Activated naive CD8-positive, alpha-beta T cell treated with anti-CD3 and anti-CD28 coated beads for 36 hours (primary cell): ENCODE measurements at places on chromosomes 3 and 15. TPM values are rescaled to one million over a fixed set of nuclear protein-coding genes. Genes with fewer than 3 reads are reported as not detected.
A peak's percentile ranks its signal among the peaks of the same experiment; 100 is the strongest.

Gene DNASE1L3
- not detected for total RNA-seq

Gene SYNPR
- not detected for total RNA-seq

- no peak for DNase-seq
Observed at GRCh38 chr3:153617463-153617862, 455.4 kb downstream of the RAP2B start.

DNA sequence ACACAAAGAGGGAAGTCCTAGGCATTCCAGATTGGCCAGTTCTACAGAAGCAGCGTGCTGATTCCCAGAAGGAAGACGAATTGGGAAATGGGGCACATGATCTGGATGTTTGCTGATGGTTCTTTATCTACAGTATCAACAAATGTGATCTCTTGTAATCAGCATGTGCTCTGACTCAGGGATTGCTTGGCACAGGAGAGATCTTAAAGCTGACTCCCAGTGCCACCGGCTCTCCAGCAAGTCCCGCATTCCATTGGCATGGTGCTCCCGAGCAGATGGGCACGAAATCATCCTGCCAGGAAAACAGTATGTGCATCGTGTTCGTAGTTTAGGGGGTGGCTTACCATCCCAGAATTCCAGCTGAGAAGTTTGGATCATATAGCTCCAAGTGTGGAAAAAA lies 259.9 kb upstream of the NR2F2 start:
- no peak for DNase-seq

DNA sequence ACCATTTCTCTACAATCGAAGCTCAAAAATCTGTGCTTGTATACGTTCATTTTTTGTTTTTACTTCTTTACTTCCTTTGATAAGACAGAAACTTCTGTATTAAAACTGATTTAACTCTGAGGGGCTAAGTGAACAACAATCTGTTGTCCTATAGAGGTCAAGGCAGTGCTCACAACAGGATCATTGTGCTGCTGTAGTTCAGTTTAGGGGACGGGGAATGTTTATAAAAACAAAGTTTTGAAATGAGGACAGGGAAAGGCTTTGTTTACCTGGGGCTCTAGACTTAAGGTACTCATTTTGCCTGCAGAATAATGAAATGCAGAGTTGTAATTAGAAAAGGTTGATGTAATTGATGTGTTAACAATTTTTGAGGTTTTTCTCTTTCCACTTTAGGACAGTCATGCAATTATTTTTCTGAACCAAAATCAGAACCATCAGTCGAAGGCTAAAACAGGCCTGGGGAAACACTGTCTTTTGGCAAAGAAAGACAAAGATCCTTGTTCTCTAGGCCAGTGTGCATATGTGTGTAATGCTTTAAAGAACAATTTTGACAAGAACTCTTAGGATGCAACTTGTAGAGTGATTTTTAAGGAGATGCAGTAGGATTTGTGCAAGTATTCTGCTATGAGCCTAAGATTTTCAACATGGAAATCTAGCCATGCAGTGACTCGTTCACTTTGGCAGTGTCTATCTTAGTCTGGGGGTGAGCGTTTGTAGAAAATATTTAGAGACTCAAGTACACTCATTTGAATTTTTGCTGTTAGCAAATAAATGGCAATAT lies 165.2 kb downstream of the PGPEP1L start:
- DNase-seq: no peak

Gene CACNA2D2
- 0.70 TPM for total RNA-seq

GRCh38 chr15:98684995-98685525 lies 36.7 kb downstream of the IGF1R start:
- DNase-seq: no peak

DNA sequence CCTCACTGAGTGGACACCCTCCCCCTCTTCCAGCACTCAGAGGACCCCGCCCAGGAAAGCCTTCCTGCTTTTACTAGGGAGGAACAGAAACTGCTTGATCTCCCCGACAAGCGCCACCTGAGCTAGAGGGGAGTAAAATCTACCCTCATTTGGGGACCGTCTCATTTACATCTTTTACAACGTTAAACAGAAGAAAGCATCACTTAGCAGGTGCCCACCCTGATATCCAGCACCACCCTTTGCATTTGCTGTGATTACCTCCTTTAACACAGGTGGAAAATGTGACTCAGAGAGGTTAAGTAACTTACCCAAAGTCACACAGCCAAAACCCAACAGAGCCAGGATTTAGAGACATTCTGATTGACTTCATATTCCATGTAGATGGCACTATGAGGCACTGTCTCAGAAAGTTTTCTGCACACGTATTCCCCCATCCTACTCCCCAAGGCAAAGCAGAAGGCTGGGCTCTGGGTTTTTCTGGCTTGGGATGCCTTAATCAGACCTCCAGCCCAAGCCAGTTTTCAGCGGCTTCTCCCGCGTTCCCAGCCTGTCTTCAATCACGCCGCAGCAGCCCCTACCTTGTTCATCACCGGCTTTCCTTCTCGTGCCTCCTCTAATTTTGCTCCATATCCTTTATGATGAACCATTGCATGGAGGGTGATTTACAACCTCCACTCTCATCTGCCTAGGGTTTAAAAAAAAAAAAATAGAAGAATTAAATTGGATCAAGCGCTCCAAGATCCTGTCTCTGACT lies 314.6 kb upstream of the PROK2 start:
- no peak for DNase-seq

Gene SNURF
- 21.6 TPM for total RNA-seq

DNA sequence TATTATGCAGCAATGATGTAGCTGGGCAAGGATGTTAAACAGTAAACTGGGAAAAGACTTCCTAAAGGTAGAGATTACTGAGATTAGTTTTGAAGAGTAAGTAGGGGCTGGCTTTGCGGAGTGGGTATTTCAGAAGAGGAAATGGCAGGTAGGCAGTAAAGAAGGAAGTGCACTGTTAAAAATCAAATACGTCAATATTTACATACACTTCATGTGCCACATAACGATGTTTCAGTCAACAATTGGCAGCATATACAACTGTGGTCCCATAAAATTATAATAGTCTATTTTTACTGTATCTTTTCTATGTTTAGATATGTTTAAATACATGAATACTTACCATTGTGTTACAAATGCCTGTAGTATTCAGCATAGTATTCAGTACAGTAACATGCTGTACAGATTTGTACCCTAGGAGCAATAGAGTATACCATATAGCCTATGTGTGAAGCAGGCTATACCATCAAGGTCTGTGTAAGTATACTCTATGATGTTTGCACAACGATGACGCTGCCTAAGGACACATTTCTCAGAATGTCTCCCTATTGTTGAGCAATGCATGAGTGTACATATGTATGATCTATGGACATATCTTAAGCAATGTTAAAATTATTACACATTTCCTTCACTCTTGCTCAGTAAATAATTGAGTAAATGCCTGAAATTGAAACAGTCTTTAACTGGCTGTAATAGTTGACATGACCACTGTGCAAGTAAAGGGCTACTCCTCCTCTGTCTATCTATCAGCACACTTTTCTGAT lies 196.7 kb downstream of the ISL2 start:
- no peak for DNase-seq

Gene CDHR4
- 0.37 TPM for total RNA-seq

Gene SNTN
- not detected for total RNA-seq

Gene CCR8
- not detected for total RNA-seq

GRCh38 chr15:67150023-67150860 lies 84.8 kb downstream of the SMAD3 start:
- DNase-seq: peak; percentile 65

Gene HIGD2B
- 0.26 TPM for total RNA-seq

Gene PTX3
- 0.25 TPM for total RNA-seq

Gene ALPK3
- total RNA-seq: 0.04 TPM

Gene ABHD10
- 56.2 TPM for total RNA-seq

DNA sequence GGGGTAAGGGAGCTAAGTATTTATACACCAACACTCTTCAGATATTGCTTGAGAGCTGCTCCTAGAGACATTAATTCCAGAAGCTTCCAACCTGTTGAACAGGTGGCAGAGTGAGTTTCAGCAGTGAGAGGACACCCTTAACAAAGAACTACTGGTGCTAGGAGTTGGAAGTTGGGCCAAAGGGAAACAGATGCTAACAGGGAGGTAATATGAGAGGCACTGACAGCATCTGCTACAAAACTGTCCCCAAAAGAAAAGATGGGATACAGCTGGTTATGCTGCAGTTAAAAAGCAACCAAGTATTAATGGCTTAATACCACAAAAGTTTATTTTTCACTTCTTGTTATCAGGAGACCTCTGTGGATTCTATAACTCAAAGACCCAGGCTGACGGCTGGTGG lies 104.5 kb upstream of the SATB1 start:
- DNase-seq: no peak

Gene TTC21A
- total RNA-seq: 0.78 TPM

Gene FAM43A
- 3.8 TPM for total RNA-seq

Gene PLCB2
- 40.8 TPM for total RNA-seq

Gene CISH
- total RNA-seq: 193 TPM

GRCh38 chr3:28286595-28286994 lies 45.2 kb downstream of the CMC1 start:
- no peak for DNase-seq

DNA sequence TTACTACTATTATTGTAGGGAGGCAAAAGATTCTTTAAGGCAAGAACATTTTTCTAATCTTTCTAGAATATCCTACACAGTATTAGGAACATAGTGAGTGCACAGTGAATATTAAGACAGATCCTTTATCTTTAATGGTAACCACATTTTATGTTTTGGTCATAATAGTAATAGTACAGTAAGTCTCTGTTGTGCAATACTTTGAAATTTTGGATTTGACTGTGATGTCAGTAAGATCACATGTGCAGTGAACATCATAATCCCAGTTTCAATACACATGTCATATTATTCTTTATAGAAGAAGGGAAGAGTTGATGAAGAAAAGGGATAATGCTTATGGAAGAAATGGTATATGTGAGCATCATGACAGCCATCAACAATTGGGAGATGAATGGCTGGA lies 10.7 kb downstream of the STT3B start:
- DNase-seq: no peak

DNA sequence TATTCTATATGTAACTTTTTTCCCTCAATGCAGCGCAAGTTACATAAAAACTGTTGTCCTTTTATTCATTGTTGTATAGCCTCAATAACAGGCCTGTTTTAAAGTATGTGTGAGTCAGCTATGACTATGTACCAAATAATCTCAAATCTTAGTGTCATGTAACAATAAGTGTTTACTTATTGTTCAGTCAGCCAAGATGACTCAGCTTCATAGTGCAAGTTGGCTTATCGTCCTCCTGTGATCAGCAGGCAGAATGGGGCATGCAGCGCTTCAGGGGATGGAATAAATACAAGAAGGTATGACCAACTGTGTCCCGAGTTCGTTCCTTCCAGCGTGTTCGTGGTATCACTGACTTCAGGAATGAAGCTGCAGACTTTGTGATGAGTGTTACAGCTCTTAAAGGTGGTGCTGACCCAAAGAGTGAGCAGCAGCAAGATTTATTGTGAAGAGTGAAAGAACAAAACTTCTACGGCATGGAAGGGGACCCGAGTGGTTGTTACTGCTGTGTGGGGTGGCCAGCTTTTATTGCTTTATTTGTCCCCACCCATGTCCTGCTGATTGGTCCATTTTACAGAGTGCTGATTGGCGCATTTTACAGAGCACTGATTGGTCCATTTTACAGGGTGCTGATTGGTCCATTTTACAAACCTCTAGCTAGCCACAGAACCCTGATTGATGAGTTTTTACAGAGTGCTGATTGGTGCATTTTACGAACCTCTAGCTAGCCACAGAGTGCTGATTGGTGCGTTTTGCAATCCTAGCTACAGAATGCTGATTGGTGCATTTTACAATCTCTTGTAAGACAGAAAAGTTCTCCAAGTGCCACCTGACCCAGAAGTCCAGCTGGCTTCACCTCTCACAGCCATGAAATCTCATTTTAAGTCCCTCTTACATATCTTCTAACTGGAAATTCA lies 1016.0 kb downstream of the MCTP2 start:
- DNase-seq: no peak

GRCh38 chr3:176696816-176697215 lies 500.5 kb downstream of the TBL1XR1 start:
- no peak for DNase-seq

DNA sequence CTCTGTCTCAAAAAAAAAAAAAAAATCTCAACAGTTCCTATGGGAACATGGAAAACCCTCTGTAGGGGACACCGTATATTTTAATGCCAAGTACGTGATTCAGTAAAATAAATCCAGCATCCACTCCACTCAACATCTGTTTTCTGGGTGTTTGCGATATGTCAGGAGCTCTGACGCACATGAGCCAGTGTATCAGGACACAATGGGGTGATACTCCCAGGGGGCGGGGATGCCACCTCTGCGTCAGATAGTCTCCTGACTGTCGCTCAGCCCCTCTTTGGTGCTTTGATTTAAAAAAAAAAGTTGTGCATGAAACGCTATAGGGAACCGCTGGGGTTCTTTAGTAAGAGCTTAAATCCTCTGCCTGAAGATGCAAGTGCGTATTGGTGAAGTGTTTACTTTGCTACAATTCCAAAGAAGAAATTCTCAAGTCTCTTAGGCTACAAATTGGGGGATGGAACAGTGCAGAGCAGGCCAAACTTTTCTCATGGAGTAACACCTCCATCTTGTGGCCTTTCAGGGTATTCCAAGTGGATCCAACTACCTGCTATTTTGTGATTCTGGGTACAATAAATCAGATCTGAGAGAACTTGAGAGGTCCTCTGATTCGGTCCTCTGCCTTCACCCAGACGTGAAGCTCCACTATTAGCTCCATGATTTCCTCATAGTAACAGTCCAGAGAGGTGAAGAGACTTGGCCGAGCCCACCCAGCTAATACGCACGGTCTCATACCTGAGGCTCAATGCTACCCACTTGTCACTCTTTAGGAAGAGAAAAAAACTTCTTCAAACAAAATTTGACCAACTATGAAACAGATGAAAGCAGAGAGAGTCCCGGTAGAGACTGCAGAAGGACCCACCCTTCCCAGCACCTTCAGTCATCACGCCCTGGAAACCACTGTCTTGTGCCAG lies 9.3 kb upstream of the NR2E3 start:
- DNase-seq: peak; percentile 9

DNA sequence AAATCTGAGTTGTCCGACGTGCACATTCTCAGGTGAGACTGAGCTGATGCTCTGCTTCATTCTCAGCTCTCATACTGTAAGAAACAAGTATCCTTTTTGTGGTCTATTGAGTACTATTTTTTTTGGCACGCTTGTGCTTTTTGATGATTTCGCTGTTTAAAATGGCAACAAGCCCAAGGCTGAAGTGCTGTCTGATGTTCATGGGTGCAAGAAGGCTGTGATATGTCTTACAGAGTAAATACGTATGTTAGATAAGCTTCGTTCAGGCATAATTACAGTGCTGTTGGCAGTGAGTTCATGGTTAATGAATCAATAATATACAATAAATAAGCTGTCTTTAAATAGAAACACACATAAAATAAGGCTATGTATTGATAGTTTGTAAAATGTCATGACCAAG lies 27.2 kb downstream of the AQR start:
- DNase-seq: no peak

- no peak for DNase-seq
Observed at GRCh38 chr3:66153481-66154443, 67.0 kb upstream of the SLC25A26 start.

GRCh38 chr15:62886431-62887071 lies 156.0 kb upstream of the TPM1 start:
- no peak for DNase-seq

Gene ANKRD63
- total RNA-seq: not detected
